PC-9 (cell line): ENCODE measurements at places on chromosomes 5 and 9.

- no peak for DNase-seq
These were observed 281.7 kb downstream of the CCDC171 start for GRCh38 chr9:15834541-15834940.

- DNase-seq = no peak
These were observed 693.2 kb upstream of the RIOK2 start for GRCh38 chr5:97876272-97876671.

- peak; percentile 50 for DNase-seq
These were observed 399.5 kb downstream of the ENC1 start for GRCh38 chr5:74240783-74241750.

DNA sequence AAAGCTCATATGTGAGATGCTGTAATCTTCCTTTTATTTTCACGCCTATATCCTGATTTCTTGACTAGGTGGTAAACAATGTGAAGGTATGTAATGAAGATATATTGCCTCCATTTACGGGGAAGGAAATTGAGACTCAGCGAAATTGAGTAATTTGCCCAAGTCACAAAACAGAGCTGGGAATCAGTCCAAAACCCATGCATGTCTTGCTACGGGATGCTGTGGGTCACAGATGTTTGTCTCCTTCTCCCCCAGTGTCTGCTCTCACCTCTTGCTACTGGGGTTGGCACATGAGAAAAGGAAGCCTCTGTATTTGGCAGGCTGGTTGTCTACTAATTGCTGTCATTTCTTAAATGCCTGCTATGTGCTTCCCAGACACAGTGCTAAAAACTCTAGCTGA lies 53.7 kb upstream of the TEX48 start:
- no peak for DNase-seq

- DNase-seq = no peak
These were observed 28.5 kb upstream of the PUM3 start for GRCh38 chr9:2872250-2872930.

- DNase-seq = no peak
These were observed 99.9 kb downstream of the GTF3C4 start for GRCh38 chr9:132769906-132770769.

GRCh38 chr9:89023740-89024139 lies 32.5 kb downstream of the S1PR3 start:
- DNase-seq = no peak

- no peak for DNase-seq
These were observed 16.9 kb upstream of the ADRA1B start for GRCh38 chr5:159899067-159900049.

DNA sequence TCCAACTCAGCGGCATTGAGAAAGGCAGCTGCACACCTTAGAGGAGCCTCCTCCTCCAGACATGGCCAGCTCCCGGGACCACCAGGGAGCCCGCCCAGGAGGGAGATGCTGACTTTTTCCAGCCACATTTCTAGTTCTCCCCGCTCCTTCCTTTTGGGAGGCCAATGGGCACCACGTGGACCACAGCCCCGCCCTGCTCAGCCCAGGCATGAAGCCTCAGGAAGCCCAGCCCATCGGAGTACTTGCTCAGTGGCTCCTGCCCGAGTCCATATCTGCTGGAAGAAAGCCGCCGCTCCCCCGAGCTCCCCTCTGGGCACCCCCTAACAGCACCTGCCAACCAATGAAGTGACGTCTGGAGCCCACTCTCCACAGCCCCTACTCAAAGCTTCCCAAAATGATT lies 52.4 kb downstream of the SMIM23 start:
- no peak for DNase-seq

- no peak for DNase-seq
These were observed 441.8 kb upstream of the CCNG1 start for GRCh38 chr5:162995568-162995967.

DNA sequence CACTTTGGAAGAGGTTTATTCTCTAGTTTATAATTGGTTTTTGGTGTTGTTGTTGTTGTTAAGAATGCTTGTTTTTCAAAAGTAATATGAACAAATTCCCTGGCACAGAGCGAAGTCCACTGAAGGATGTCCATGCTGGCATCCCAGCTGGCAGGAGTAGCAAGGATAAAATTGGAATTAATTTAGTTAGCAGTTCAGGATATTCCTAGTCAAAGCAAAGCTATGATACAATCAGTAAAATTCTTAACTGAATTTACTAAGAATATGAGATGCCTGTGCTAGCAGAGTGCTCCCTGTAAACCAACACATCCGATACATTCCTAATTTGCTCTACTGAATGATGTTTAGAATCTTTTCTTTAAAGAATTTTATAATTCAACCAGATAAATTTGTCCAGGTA lies 161.4 kb downstream of the FANCC start:
- DNase-seq = no peak

DNA sequence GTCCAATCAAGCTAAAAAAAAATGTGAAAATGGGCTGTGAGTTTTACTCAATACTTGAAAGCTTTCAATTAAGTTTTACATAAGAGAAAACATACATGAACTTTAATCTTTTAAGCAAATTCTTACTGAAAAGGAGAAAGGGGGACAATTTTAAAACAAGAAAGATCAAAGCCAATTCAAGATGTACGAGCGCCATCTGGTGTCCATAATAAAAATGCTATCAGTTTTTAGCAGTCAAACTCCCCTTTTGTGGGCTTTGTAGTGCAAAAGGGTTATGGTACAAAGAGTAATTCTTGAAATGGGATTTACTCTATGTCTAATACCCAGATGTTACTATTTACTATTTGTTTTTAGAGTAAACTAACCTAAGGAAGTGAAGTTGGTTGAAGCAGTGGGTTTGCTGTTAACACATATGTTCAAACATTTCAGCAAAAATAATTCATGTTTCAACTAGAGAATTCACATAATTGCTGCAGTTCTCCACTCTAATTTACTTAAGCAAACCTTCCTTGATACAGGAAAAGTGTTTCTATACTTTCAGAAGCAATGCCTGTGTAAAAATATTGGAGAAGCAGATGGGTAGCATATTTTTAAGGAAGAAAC lies 228.2 kb upstream of the TYRP1 start:
- peak; percentile 1 for DNase-seq

- no peak for DNase-seq
These were observed 6.8 kb upstream of the CEL start for GRCh38 chr9:133054966-133055365.

DNA sequence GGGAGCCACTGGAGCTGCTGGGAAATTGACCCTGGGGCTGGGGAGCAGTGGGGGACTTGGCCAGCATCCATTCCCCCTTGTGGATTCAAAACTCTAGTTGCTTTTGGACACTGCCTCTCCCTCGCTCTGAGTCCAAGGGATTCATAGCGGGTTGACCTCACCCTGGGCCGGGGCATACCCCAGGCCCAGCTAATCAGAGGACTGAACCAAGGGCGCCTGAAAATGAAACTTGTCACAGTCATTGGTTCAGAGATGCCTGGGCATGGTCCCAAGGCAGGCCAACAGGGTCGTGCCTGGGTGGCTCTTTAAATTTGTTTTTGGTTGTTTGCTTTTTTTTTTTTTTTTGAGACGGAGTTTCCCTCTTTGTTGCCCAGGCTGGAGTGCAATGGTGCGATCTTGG lies 22.6 kb downstream of the STK10 start:
- no peak for DNase-seq

DNA sequence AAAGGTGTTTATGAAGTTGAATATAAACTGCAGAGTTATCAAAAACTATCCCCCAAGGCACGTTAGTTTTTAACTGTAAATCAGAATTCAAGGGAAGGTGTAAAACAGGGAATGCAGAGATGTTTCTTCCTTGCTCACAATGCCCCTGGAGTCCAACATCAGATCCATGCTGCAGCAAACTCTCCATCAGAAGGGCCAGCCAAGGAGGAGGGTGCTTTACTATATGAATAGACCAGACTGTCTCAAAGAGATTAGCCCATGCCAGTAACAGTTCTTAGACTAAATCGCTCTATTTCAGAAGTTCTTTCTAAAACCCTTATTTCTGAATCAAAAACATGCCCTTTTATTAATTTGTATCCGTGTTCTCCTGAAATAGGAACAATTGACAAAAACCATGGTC lies 362.8 kb upstream of the RPS23 start:
- no peak for DNase-seq

DNA sequence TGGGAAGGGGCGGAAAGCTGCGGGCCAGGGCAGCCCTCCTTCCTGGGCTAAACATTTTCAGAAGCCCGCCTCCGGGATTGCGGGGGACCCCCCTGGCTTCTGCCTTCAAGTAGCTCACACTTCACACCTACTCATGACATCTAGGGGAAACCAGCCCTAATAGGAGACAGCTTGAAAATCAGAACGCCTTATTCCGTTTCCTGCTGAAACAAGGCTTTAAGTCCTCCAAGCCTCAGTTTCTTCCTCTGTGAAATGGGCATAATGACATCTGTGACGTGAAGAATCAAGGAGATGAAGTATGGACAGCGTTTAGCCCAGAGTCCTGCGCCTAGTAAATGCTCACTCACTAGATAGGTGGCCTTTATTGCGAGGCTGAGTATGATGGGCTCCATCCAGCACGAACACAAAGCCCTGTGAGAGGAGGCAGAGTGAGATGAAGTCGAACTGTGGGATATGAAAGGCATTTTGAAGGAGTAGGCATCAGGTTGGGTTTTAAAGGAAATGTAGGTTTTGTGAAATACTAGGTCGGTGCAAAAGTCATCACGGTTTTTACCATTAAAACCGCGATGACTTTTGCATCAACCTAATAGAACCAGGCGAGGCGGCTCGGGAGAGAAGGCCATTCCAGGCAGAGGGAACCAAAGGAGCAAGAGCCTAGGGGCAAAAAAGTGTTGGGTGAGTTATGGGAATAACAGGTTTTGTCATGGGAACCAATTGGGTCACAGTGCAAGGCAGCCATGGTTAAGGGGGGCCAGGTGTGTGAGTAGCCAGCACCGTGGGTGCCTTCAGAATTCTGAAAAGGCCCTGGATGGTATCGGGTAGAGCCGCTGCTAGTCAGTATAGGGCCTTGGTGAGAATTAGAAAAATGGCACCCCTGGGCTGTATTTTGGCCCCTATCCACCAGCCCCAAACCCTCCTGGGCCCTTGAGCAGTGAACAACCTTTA lies 1.0 kb upstream of the TSC1 start:
- no peak for DNase-seq
